ENCODE measurements at places on chromosomes 12 and 14.
A peak's percentile ranks its signal among the peaks of the same experiment; 100 is the strongest.

- no peak overlapping the region for H3K27ac ChIP-seq
- H3K4me3 ChIP-seq, result no peak overlapping the region
- H3K27me3 ChIP-seq, result no peaks in the 10 kb centered on the region
- DNase-seq, result no peak
- no peaks in the 10 kb centered on the region for H3K4me1 ChIP-seq
Measured at GRCh38 chr12:67873355-67873754, 115.9 kb upstream of the IFNG-AS1 start.

- H3K4me1 ChIP-seq, result peaks cover 25% of the 10 kb centered on the region
- no peaks in the 10 kb centered on the region for H3K36me3 ChIP-seq
- H3K27me3 ChIP-seq, result no peaks in the 10 kb centered on the region
- no peak overlapping the region for H3K4me3 ChIP-seq
- H3K27ac ChIP-seq, result peak overlapping the region; percentile 18
- peak; percentile 67 for DNase-seq
Measured at GRCh38 chr12:122399592-122400373, 22.7 kb downstream of the CLIP1 start.

- H3K36me3 ChIP-seq, result no peaks in the 10 kb centered on the region
- DNase-seq, result no peak
- no peaks in the 10 kb centered on the region for H3K27me3 ChIP-seq
Measured at GRCh38 chr12:105485921-105486320, 155.4 kb downstream of the C12orf75 start.

DNA sequence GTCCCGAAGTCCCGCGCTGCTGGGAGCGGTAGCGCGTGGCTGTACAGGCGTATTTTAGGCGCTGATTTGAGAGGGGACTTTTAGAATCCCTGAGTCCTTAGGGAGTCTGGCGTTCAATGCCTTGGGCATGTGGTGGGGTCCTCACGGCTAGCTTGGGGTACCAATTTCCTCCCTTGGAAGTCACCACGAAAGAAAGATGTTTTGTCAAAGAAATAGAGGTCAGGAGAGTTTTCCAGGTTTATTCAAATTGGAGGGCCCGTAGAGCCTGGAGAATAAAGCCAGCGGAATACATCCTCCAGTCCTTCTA is 63.9 kb downstream of the KLHL28 start:
- peak overlapping the region; percentile 30 for H3K4me3 ChIP-seq
- peaks cover 22% of the 10 kb centered on the region for H3K4me1 ChIP-seq
- H3K36me3 ChIP-seq, result no peaks in the 10 kb centered on the region
- H3K27ac ChIP-seq, result peak overlapping the region; percentile 90
- no peak for DNase-seq

DNA sequence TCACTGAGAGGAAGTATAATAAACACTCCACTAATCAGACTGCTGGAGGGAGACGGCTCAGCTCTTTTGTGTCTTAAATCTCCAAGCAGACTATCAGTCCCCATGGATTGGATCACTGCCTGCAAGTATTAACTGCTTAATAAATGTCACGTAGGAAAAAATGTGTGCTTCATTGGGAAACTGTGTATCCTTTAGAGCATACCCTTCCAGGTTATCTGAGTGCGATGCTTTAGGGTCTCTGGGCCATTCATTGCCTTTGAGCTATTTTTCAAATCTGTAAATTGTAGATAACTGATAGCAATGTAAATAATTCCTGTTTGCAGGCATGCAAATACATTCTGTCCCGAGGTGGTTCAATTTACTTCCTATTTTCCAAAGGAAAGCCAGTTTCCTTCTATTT is 45.0 kb upstream of the VASH1 start:
- peaks cover 7% of the 10 kb centered on the region for H3K4me1 ChIP-seq
- no peaks in the 10 kb centered on the region for H3K36me3 ChIP-seq
- no peak for DNase-seq
- no peaks in the 10 kb centered on the region for H3K27me3 ChIP-seq
- H3K4me3 ChIP-seq, result no peak overlapping the region

- H3K27me3 ChIP-seq, result peaks cover 4% of the 10 kb centered on the region
- no peak overlapping the region for H3K4me3 ChIP-seq
- H3K4me1 ChIP-seq, result no peaks in the 10 kb centered on the region
Measured at GRCh38 chr14:92400579-92401444, 77.8 kb downstream of the SLC24A4 start.
